ENCODE measurements at places on chromosomes 1 and 21.

- DNase-seq = no peak
These were observed 16.3 kb downstream of the RNF19B start for GRCh38 chr1:32948390-32948722.

GRCh38 chr1:238960071-238960470 is 426.3 kb upstream of the CHRM3 start:
- DNase-seq = no peak

DNA sequence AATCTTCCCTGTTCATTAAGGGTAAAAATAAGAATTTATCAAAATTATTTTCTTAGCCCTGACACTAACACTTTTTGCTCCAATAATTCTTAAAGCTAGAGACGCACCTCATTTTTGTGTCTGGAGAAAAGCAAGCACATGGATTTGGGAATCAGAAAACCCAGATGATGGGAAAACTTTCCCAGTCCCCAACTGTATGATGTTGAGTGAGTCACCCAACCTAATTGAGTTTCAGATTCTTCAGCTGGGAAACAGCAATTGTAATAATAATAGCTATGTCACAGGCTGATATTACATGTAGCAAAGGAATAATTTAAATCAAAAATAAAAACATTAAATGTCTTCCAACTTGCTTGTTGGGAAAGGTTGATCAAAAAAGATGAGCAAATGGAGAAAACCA is 159.0 kb downstream of the MIS18A start:
- DNase-seq = no peak

GRCh38 chr1:39737546-39738169 is 1.0 kb upstream of the PPIE start:
- no peak for DNase-seq

DNA sequence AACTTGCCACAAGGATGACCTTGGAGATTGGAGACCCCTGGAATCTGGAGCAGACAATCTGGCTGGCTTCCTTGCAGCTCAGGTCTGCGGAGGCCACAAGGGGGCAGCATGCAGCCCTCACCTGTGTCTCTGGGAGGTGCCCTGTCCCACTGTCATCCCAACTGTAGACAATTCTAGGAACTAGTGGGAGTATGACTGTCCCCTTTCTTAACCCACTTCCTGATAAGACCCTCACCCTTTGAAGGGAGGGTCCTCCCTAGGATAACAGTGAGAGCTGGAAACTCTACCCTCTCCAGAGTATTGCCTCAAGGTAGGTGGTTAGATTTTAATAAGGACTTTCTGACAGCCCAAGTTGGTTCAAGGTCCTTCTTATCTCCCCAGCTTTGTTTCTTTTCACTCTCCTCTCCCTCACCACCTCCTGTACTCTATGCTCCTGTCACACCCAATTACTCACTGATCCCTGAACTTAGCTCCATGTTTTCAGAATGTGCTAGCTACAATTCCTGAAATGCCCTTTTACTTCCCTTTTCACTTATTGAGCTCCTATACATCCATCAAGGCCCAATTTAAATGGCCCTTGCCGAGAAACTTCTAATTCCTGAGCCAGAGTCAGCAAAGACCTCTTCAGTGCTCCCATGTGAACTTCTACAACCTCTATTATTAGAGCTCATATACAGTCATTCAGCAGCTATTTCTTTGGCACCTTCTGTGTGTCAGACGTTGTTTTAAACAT is 9.2 kb upstream of the KCNQ4 start:
- no peak for DNase-seq

DNA sequence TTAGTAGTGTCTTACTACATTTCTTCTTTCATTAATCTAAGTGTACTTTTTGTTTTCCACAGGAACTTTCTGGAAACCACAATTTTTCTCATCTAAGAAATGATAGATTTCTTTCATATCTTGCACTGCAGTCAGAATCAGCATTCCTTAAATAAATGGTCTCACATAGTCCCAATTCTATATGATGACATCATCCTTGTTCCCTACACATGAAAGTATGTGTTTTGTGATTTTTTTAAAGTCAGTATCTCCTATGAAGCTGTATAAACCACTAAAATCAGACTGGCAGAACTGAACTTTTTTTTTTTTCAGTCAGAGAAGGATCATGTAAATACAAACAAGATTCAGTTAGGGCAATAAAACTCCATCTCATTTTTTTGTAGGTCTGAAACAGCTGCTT is 742.6 kb upstream of the CXADR start:
- no peak for DNase-seq

DNA sequence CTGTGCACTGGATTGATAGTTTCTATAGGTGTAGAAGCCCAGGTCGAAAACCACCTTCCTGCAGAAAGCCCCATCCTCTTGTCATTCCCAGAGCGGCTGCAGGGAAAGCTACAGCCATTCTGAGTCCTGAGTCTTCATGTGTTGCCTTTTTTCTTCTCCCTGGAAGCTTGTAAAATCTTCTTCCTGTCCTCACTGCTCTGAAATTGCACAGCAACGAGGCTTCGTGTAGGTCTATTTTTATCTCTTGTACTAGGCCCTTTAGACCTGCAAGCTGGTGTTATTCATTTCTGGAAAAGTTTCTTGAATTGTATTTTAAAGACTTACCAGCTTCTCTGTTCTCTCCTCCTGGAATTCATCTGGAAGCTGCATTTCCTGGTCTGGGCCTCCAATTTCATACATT is 44.2 kb upstream of the ETS2 start:
- DNase-seq = no peak

GRCh38 chr1:162726555-162726954 is 63.9 kb upstream of the HSD17B7 start:
- no peak for DNase-seq

GRCh38 chr1:119787776-119788175 is 19.1 kb upstream of the HMGCS2 start:
- DNase-seq = no peak

DNA sequence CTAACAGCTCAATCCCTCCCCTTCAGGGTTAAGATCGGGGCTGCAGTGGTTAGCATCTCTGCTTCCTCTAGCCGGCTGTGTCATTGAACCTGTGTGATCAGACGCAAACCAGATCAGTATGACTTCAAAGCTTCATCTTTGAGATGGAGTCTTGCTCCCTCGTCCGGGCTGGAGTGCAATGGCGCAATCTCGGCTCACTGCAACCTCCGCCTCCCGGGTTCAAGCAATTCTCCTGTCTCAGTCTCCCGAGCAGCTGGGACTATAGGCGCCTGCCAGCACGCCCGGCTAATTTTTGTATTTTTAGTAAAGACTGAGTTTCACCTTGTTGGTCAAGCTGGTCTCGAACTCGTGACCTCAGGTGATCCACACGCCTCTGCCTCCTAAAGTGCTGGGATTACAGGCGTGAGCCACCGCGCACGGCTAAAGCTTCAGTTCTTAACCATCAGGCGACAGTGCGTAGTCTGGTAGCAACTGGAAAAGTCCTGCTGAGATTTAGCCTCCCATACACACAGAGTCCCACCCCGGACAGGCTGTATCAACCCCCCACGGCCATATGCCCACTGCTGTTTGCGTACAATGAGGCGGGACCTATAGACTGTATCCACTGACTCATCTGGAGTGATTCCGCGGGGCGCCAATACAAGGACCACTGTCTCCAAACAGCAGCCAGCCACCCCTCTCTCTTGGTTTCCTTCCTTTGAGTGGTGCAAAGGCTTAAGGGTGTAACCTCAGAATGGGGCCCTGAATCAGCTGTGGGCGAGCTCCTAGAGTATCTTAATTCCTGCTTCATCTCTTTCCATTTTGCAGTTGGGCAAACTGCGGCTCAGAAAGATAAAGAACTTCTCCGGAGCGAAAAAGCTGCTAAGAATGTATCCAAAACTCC is 23.3 kb downstream of the CELA3A start:
- peak; percentile 87 for DNase-seq

DNA sequence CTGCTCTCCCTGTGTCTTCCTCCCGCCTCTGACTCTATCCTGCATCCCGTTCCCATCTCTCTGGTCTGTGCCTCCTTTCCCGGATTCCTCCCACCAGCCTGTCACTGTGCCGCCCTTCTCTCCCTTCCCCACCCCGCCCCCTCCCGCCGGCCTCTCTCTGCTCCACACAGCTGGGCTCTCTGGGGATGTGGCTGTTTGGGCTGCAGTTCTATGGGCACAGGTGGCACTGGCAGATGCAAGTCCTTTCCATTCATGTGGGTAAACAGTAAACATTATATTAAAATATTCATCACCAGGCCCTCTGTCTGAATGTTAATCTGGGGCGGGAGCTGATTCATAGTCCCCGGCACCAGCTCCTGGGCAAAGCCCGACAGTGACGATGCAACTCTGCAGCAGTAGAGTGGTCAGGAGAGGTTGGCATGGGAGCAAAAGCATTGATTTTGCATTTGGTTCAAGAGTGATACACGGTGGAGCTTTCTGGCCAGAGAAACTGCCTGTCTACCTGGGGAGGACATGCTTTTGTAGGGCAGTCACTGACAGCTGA is 249.3 kb downstream of the TNR start:
- DNase-seq = no peak

- DNase-seq = no peak
These were observed 11.4 kb upstream of the PHLDA3 start for GRCh38 chr1:201480231-201481003.

GRCh38 chr1:203930342-203930741 is 68.9 kb downstream of the SNRPE start:
- no peak for DNase-seq

GRCh38 chr1:167171286-167171929 is 49.3 kb upstream of the POU2F1 start:
- no peak for DNase-seq

GRCh38 chr1:232600424-232601258 is 29.3 kb downstream of the SIPA1L2 start:
- no peak for DNase-seq

DNA sequence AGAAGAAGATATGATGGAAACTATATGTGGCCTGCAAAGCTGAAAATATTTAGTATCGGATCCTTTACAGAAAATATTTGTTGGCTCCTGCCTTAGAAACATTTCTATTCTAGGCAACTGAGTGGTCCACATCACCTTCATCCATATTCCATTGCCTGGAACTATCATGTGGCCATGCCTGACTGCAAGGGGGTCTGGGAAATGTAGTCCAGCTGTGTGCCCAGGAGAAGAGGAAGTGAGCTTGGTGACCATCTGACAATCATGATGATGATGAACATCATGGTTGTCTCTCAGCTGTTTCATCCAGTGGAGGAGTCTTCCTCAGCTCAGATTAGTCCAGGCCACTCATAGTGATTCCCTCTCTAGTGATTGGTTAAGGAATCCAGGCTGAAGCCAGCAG is 61.8 kb upstream of the IFNLR1 start:
- no peak for DNase-seq

GRCh38 chr1:23567996-23568607 is 8.8 kb upstream of the ID3 start:
- no peak for DNase-seq

DNA sequence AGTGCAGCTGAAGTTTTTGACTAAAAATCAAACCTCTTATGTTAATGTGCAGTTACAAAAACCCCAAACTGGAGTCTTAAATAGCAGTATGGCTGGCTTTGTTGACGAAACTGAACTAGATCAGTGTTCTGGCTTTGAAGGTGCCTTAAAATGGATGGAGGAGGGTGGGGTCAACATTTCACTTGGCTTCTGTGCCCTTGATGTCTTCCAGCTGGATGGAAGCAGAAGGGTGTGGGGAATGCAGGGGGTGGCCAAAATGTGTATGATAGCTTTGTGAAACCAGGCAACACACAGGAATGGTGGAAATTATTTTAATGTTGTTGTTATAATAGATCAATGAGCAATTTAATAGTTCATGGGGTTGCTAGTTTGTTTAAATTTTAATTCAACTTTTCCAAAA is 96.8 kb upstream of the C1orf105 start:
- no peak for DNase-seq

GRCh38 chr1:183058851-183059502 is 35.8 kb downstream of the LAMC1 start:
- DNase-seq = no peak

- DNase-seq = no peak
These were observed 221.6 kb downstream of the BRINP2 start for GRCh38 chr1:177392336-177392735.

DNA sequence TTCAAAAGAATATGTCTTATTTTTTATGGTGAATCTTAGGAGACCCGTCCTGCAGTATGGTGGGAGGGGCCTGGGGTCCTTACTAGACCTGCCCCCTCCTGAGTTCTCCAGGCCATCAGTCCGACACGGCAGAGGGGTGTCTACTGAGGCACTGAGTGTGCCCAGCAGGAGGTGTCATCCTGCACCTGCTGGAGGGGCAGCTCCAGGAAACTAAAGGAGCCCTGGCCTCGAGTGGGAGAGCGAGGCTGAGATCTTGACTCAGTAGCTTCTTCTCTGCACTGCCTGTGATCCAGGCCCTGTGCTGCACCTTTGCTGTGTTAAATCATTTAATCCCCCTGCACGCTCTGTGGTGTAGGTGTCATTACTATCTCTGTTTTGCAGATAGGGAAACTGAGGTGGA is 587.7 kb downstream of the PTPRU start:
- no peak for DNase-seq

- no peak for DNase-seq
These were observed 1712.5 kb downstream of the NCAM2 start for GRCh38 chr21:22710721-22711120.

- DNase-seq = no peak
These were observed 444.6 kb upstream of the PLXNA2 start for GRCh38 chr1:208688656-208689315.

DNA sequence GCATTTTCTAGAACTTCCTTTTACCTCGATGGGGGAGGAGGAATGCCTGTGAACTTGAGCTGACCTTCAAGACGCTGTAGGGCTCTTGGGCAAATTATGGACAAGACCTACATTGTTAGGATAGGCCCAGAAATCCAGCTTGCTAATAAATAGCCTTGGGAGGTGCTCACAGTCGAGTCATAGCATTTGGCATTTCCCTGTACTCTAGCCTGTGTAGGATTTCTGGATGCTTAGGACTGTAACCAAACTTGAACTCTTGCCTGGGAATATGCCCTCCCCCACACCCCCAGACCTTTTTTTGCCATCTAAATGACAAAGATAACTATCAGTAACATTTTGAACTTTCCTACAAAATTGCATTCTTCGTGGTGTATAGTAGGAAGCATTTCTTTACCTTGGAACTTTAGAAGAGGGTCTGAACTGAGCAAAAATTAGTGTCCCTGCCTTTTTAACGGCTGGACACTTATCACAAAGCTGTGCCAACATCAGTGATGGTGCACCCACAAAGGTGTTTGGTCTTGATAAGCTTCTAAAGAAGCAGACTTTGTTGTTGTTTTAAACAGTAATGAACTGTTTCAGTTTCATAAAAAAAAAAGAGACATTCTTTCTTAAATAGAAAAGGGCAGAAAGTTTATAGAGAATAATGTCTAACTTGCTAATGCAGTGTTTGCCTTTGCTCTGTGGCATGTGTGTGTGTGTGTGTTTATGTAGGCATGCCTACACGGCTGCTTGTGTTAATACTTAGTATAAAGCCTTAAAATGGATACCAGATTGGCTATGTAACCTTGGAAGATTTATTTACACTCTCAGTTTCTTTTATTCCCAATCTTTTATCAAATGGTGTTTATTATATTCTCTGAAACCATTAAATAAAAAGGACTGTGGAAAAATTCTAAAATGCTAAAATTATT is 88.2 kb downstream of the NFIA start:
- no peak for DNase-seq
